ENCODE measurements at places on chromosomes 6 and 20.

DNA sequence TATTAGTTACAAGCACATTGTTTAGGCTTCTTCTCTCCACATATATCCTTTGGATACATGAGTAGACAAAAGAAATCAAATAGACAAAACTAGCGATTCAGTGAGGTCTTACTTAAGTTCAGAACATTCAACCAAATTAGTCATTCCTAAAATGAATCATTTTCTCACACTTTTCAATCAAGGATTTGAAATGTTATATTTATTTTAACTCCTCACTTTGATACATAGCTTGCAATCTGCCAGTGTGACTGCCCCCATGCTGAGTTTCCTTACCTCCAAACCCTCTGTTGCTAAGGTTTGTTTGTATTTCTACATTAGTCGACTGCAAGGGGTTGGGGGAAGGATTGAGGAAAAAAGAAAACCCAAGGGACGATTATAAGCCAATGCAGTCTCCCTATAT, 3.5 kb upstream of the MOXD1 start:
- DNase-seq, result no peak

- no peak for DNase-seq
Observed at GRCh38 chr6:132937466-132937906, 123.1 kb downstream of the RPS12 start.

GRCh38 chr6:447381-448165, 56.0 kb downstream of the IRF4 start:
- no peak for DNase-seq

DNA sequence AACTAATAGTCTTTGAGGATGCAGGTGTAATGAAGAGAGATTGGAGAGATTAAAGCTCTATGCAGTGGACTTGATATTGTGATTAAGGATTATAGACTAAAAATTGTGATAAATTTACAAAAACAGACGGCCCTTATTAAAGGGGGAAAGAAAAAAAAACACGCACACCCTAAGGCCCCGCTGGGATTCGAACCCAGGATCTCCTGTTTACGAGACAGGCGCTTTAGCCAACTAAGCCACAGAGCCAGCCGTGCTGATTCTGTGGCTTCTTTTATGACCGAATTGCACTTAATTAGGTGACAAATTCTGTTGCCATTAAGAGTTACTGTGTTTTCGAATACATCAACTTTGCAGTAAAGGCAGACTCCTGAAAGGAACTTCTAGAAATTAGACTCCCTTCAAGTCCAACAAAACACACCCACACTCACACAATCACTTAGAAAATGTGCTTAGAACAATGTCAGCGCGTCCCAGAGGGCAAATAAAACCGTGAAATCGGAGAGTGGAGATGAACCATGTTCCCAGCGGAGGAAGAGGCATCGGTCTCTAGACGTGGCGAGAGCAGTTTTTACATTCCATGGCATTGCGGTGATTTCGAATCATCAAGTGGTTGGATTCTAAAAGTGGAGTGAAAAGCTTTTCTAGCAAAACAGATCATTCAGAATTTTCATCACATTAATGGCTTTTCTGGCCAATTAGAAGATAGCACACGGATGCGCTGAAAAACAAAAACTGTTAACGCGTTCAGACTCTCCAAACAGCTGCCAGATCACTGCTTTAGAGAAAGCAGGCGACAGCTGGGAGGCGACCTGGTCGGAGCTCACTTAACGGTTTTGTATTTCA, 122.6 kb downstream of the GPX5 start:
- DNase-seq, result peak; percentile 26

GRCh38 chr6:125835221-125835744, 44.5 kb downstream of the NCOA7 start:
- no peak for DNase-seq

GRCh38 chr6:90126839-90127238, 169.8 kb downstream of the BACH2 start:
- DNase-seq, result no peak

DNA sequence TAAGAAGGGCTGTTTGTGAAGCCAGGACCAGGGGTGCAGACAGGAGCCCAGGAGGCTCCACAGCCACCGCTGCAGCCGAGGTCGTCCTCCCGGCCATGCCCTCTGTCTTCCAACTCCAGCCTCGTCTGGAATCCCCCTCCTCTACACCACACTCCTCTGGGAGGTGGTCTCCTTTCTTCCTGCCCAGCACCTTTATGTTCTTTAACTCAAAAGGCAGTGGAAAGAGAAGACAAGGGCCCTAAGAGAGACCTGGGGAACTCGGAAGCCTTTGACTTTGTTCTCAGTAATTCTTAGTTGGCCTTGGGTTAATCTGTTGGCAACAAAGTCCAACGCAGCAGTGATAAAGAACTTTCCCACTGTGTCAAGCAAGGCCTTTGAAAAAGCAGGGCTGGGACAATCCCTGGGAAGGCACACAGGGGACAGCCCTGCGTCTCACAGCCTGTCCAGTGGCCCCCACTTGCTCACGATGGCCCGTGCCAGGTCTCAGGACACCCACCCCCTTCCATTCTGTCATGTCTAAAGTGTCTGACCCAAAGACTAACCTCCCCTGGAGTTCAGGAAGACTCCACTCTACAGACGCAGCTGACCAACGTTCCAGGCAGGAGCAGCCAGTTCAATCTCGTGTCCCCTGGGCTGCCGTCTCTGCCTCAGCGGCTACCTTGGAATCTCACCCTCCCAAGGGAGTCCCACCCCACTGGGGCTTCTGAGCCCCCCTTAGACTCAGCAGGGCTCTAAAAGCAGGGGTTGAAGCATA, 42.8 kb upstream of the FAM50B start:
- no peak for DNase-seq

GRCh38 chr6:34938268-34938667, 49.2 kb downstream of the ANKS1A start:
- no peak for DNase-seq

GRCh38 chr6:7568021-7568420, 22.0 kb upstream of the SNRNP48 start:
- DNase-seq, result peak; percentile 92

- DNase-seq, result no peak
Observed at GRCh38 chr6:33314515-33314942, 651 bp upstream of the TAPBP start.

GRCh38 chr6:73797861-73798260, 101.9 kb downstream of the CD109 start:
- DNase-seq, result no peak

DNA sequence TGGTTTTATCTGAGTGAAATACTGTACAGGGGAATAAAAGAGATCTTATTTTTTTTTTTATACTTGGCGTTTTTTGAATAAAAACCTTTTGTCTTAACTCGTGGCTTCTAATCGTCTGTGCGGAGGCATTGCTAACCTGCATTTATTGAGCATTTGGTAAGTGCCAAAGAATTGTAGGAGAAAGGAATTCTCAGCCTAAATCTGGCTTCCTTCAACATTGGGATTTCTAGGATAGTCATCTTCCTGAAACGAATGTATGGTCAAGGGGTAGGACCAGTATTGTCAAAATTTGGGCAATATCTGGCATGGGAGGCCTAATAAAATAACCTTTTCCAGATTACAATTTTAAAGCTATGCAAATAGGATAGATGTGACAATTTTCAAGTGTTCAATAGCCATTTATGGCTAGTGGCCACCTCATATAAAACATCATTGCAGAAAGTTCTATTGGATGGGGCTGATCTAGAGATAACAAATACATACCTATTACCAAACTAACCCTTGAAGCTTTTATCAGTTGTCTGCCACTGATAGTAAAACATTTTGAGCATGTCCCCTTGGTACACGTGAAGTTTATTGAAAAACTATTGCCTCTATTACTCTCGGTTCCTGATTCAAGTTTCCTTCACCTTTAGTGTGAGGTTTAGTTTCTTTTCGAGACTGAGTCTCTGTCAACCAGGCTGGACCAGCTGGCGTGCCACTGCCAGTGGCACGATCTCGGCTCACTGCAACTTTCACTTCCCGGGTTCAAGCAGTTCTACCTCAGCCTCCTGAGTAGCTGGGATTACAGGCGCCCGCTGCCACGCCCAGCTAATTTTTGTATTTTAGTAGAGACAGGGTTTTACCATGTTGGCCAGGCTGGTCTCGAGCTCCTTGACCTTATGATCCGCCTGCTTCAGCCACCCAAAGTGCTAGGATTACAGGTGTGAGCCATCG, 5.6 kb downstream of the PIM1 start:
- no peak for DNase-seq

DNA sequence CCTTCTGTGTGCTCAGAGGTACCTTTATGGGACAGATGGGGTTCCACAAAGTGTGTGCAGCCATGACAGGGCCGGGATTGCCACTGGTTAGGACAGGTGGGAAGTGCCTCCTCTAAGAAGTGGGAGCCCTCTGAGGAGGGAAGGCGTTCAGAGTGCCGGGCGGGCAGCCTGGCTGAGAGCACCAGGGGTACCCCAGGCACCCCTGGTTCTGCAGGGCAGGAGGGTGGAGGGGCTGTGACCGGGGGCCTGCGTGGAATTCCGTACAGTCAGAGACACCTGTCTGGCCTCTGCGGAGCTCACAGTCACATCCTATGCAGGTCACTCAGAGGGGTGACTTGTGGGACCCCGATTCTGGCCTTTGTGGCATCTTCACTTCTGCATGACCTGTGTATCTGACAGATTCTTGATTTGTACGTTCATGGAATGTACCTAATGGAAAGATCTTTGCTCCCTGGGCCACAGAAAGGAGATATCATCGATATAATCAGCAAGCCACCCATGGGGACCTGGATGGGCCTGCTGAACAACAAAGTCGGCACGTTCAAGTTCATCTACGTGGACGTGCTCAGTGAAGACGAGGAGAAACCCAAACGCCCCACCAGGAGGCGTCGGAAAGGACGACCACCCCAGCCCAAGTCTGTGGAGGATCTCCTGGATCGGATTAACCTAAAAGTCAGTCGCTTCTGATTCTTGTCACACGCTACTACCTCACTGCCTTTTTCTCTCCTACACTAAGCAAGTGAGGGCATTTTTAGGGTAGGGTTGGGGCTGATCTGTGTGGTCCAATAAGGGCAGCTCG, 190.9 kb downstream of the SASH1 start:
- no peak for DNase-seq

DNA sequence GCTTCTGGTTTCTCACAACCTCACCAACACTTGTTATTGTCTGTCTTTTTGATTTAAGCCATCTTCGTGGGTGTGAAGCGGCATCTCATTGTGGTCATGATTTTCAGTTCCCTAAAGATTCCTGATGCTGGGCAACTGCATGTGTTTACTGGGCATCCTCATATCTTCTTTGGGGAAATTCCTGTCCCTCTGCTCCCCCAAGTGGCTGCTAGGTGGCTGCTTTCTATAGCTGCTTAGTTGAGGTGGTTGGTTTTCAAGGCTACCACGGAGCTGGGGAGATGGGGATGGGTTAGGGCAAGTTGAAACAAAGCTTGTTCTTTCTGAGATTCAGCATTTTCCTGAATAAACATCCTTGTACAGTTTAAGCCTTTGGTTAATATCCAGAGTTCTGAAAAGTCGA, 403.9 kb upstream of the SULF2 start:
- DNase-seq, result no peak

Measured in AG04449 (cell line).